Activated naive CD4-positive, alpha-beta T cell treated with Interleukin-2 at 50 U/mL for 16 hours (primary cell): ENCODE measurements at places on chromosomes 6 and 20.

- no peak for DNase-seq
Measured at GRCh38 chr6:163782436-163783003, 368.0 kb downstream of the QKI start.

- DNase-seq: no peak
Measured at GRCh38 chr6:128844598-128844997, 38.3 kb upstream of the LAMA2 start.

- DNase-seq: no peak
Measured at GRCh38 chr6:39553860-39554802, 171.1 kb downstream of the KIF6 start.

- DNase-seq: no peak
Measured at GRCh38 chr6:33516726-33517125, 62.4 kb downstream of the ZBTB9 start.

DNA sequence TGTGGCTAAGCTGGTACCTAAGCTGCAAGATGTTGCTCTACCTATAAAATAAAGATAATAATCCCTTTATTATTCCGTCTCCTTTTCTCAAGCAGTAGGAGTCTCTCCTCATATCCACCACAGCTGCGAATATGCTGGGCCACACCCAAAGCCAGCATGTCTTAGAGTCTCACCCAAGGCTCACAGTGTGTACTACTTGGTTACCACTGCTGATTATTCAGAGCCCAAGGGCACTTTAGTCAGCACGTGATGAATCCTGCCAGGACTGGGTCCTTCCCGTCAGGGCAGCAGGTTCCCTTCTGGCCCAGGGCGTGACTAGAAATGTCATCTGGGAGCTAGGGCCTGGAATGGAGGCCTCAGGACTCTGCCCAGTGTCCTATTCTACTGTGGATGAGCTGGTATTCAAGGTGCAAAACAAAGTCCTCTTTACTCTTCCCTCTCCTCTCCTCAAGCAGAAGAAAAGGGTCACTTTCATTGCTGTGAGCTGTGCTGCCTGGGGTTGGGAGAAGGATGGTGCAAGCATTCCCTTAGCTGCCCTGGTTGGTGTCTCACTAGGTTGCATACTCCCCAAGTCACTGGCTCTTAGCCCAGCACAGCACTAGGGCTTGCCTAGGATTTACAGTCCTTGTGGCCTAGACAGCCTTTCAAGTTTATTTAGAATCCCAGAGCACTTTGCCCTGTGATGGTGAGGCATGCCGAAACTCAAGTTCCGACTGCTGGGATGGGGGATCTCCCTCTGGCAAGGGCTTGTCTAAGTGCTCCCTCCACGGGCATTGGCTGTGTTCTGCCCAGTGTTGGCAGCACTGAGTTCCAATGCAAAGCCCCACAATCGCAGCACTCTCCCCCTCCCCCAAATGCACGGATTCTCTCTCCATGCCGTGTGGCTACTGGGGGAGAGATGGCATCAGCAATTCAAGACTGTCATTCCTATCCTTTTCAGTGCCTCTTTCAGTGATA lies 320.2 kb downstream of the BTBD9 start:
- no peak for DNase-seq

DNA sequence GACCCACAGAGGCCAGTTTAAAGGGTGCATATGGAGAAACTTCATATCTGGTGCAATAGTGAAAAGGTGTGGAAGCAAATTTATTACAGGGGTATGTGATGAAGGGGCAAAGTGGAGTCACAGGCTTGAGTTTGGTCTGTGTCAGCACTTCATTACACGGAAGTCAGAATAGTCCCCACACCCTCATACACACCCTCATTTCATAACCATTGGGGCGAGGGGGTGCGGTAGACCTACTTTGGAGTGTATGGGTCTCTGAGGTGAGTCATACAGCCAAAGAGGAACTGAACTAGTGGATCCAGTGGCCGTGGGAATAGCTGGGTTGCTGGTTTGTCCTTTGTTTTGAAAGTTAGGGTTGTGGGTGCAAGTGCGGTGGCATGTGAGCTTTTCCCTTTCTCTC lies 3.3 kb downstream of the TM9SF4 start:
- peak; percentile 11 for DNase-seq

GRCh38 chr20:3129094-3129493 lies 30.6 kb downstream of the FASTKD5 start:
- no peak for DNase-seq

DNA sequence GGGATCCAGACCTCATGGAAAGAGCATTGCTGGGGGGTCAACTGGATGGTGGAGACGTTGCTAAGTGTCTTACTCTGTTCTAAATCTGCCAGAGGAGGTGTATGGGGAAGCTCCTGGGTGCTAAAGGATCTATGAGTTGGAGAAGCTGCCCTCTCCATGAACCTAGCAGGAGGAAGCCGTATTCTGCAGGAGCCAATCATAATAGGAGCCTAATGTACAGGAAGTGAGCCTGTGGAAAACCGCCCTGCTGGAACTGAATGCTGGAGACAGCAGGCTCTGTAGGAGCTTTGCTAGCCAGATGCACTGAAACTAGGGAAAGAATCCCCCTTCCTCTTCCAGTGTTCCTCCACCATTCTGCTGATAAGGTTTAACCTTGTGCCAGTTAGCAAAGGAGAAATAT lies 10.9 kb downstream of the CASP8AP2 start:
- DNase-seq: no peak

GRCh38 chr20:40893610-40894236 lies 134.9 kb upstream of the TOP1 start:
- DNase-seq: no peak

DNA sequence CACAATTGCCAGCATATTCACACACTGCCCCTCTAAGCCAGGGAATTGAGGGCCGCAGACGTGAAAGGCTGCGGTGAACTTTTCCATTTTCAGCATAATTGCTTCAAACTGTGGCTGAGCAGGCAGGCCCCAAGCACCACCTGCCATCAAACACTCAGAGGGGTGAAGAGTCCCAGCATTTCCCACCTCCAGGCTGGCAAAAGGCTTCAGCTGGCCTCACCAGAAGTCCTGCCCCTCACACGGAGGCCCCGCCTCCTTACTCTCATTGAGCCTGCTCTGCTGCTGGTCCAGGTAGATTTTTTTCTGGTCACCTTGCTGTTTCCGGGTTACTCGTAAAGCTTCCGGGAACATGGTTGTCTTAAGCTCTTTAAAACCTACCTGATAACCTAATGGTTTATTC lies 52.0 kb upstream of the PRELID3B start:
- no peak for DNase-seq

DNA sequence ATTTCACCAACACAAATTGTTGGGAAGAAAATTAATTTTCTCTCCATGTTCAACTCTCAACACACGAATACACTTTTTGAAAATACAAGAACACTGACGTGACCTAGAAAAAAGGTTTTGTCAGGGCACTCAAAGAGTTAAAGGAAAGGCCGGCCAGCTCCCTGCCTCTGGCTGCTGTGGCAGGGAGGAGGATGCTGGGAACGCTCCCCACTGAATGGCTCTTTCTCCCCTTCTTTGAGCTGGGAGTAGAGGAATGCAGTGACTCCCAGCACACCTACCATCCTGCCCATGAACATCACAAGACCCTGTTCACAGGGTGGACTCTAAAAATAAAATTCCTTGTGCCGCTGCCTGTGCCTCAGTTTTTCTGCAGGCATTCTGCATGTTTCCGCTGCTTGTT lies 47.0 kb downstream of the MAP3K5 start:
- DNase-seq: no peak

- DNase-seq: no peak
Measured at GRCh38 chr6:160139420-160139851, 17.8 kb downstream of the SLC22A1 start.

DNA sequence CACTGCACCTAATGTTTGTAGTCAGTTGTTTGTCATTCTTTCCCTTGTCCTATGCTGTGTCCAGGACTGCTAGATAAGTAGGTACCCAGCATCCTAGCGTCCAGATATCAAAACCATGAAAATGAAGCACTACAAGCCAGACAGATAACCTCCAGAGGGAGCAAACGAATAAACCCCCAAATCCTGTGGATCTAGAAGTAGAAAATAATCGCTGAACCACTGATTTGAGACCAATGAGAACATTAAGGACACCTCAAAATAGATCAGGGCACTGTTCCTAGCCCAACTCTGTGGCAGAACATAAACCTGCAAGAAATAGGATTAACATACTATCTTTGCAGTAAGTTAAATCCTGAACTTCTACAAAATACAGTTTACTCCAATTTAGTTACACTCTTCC lies 1.1 kb upstream of the KLHL32 start:
- DNase-seq: no peak
